ENCODE measurements at places on chromosomes 11 and 22.

DNA sequence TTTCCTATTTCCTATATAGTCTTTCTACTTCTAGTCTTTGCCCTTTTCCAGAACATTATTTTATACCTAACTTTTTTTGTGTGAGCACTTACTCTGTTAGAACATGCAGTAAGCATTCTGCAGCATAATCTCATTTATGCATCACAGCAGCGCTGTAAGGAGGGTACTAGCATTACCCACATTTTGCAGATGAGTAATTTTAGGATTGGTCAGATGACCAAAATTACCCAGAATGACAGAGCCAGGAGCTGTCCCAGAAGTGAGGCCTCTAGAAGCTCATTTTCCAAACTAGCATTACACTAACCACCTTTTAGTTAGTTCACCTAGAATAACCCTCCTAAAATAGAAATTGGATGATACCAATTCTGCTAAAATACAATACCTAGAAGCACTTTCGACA is 47.1 kb upstream of the ARHGAP32 start:
- DNase-seq = no peak

DNA sequence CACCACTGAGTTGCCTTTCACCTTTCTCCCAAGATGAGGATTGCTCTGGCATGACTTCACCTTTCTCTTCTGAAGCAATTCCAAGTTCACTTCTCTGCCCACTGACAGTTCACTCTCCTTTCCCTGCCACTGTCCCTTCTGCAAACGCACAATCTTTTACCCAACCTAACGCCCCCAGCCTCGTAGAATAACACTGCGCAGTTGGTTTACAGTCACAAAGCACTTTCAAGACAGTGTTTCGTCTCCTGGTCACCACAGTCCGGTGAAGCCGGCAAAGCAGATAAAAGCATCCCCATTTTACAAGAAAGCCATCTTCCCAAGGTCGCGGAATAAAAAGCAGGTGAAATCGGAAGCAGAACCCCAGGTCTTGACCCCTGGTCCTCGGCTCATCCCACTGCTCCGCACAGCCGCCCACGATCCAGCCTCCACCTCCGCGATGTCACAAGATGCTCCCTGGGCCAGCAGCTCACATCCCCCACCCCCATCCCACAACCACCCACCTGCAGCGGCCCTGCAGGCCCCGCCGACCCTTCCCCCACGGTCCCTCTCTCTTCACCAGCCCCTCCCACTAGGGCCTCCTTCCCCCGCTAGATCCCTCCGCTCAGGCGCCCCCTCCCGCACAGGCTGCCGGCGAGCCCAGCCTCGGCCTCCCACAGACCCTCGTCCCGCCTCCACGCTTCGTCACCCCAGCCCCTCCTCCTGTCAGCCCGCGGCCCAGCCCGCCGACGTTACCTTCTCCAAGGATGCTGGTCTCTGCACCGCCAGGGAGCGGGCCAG is 585 bp downstream of the PI4KA start:
- DNase-seq = peak; percentile 97

DNA sequence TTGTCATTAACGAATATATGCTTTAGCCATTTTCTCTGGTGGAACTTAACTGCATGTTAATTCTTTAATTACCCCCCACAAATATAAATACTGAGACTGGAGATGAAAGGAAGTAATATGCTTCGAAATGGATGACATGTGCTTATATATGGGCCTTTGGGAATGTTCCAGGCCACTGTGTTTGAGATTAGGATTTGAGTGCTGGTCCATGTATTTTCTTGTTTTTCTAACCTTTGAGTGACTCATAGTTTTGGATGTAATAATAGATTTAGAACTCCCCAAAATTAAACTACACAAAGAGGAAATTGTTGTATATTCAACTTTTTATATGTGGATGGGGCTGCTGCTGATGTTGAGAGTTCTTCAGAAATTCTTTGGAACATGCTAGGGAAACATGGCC is 54.2 kb downstream of the EXT2 start:
- no peak for DNase-seq

GRCh38 chr11:20374741-20375300 is 11.3 kb downstream of the HTATIP2 start:
- no peak for DNase-seq

- DNase-seq = no peak
Measured at GRCh38 chr11:22786475-22786874, 43.1 kb downstream of the SVIP start.

GRCh38 chr22:19937616-19938473 is 3.7 kb upstream of the COMT start:
- DNase-seq = no peak

DNA sequence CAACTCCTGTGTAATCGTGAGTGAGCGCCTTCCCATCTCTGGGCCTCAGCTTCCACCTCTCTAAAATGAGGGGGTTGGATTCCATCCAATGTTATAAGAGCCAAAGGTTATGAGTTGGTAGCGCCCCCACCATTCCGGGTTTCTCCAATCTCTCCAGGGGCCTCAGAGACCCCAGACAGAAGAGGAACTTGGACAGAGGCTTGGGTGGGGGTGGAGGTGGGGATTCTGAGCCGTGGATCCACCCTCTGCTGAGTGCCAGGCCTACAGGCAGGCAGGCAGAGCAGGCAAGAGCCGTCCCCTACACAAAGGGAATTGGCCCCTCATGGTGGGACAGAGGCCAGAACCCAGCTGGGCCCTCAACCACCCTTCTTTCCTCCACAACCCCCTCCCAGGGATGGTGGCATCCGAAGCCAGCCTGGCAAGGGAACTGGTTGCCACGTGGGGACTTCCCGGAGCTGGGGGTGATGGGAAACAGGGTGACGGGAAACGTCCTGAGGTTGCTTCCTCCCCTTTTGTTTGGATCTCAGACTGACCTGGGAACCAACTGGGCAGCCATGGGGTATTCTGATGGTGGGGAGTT is 31.8 kb downstream of the TXN2 start:
- DNase-seq = no peak

GRCh38 chr11:391117-392017 is 2.6 kb upstream of the PKP3 start:
- no peak for DNase-seq
